ENCODE measurements at places on chromosomes 5 and 9.

GRCh38 chr9:110255463-110256379, 586 bp downstream of the TXN start:
- DNase-seq = peak; percentile 27

DNA sequence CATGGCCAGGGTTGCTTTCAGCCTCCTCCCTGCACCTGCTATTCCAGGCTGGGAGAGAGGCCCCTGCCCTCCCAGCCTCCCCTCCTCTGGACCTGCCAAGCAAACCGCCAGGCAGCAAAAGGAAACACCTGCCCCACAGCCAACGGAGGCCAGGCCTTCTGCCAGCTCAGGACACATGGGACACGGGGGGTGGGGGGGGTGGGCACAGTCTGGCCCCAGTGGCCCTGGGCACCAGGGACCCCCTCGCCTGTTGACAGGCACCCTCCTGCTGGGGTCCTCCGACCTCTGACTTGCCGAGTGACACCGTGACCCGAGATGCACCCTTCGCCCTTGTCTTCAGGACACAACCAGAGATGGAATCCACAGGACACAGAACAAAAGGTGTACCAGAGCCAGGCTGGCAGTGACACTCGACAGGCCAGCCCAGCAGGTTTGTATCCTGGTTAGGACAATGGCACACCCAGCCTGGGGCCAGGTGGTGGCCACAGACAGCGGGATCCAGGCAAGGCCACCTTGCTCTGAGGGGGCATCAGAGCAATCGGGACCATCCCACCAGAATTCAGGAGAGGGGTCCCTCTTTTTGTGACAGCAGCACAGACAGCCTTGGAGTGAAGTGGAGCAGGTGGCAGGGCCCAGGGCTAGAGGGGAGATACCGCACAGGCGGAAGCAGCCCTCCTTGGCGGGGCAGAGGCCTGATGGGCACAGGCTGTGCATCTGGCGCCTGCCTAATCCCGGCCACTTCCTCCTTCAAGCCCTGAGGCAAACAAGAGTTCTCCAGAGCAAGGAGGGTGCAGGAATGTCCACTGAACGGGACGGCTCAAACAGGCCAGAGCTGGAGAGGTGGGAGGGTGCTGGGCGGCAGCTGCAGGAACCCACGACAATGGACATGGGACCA, 1.3 kb upstream of the TMEM210 start:
- no peak for DNase-seq

GRCh38 chr9:74784506-74784905, 103.2 kb downstream of the TRPM6 start:
- no peak for DNase-seq

GRCh38 chr9:100667448-100667847, 89.6 kb downstream of the CAVIN4 start:
- no peak for DNase-seq

DNA sequence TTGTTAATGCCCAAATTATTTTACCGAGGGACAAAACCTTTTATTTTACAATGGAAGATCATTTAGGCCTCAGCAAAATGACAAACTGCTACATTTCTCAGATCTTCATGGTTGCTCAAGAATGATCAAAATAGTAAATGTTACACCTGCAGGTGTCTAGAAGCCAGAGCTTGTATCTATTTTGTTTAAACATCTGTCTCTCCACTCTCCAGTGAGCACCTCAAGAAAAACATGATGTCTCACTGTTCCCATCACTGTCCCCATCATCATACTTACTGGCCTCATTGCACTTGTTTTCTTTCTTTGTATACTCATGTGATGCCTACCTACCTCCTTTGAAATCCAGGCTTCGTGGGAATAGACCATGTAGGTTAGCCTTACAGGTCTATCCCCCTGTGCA, 149.6 kb downstream of the TTLL11 start:
- no peak for DNase-seq

GRCh38 chr9:135575995-135576631, 14.6 kb downstream of the PAEP start:
- DNase-seq = no peak

DNA sequence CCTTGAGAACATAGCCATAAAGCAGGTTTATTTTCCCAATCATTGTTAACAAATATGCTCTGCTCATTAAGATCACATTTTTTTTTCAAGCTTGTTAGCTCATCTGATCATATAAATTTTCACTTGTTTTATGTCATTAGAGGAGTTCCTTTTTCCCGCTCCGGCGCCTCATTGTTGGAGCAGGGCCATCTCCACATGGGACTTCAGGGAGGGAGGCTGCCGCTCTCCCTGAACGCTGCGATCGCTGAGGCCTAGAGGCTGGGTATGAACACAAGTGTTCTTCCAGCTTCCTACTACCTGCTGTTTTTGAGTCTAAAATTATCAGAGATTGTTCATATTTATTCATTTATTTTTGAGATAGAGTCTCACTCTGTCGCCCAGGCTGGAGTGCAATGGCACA, 246.9 kb downstream of the MPDZ start:
- DNase-seq = no peak

- DNase-seq = no peak
Observed at GRCh38 chr5:62296998-62297397, 9.0 kb upstream of the KIF2A start.

GRCh38 chr5:128782446-128782845, 182.8 kb upstream of the SLC27A6 start:
- DNase-seq = peak; percentile 89

GRCh38 chr9:38233343-38233742, 159.2 kb upstream of the ALDH1B1 start:
- DNase-seq = no peak

DNA sequence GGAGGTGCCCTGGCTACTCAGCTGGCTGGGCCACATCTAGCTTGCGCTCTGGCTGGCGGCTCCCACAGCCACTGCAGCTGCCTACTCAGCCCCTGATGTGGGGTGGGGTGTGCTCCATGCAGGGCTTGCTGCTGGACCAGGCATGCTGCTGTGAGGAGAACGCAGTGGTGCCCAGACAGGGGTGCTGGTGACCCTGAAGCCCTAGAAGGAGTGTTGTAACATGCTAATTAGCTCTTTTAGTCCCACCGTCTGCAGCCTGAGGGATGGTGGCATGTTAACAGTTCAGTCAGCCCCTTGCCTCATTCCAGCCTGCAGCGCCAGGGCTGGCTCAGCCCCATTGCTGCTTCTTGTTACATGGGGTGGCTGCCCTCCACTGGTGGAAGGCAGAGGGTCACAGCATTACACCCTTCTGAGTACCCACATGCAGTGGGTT, 642.3 kb downstream of the DMRTA1 start:
- no peak for DNase-seq

GRCh38 chr5:104594850-104595249, 1032.3 kb upstream of the NUDT12 start:
- no peak for DNase-seq

DNA sequence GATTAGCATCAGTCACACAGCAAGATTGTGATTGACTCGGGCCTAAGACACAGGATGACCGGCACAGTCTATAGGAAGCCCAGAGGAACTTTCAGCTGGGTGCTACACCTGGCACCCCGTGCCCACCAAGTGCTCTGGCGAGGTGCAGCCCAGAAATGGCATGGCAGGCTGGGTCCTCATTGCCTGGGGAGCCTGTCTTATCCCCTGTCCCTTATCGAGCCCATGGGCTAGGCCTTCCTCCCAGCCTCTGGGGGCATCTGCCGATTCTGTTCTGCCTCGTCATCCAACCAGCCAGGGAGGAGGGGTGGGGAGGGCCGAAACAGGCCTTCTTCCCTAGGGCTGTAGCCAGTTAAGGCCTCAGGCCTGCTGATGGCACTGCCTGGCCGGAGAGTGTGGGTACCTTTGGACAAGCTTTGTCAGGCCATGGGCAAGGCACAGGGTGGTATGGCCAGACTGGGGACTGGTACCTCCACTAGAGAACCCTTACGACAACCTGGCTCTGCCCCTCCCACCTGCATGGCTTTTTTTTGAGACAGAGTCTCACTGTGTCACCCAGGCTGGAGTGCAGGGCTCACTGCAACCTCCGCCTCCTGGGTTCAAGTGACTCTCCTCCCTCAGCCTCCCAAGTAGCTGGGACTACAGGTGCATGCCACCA, 1.6 kb downstream of the GRK6 start:
- DNase-seq = no peak
